ENCODE measurements at places on chromosomes 12 and 14. TPM values are rescaled to one million over a fixed set of nuclear protein-coding genes. Genes with fewer than 3 reads are reported as not detected.

GRCh38 chr12:118145113-118145797 is 9.3 kb downstream of the PEBP1 start:
- DNase-seq, result no peak

DNA sequence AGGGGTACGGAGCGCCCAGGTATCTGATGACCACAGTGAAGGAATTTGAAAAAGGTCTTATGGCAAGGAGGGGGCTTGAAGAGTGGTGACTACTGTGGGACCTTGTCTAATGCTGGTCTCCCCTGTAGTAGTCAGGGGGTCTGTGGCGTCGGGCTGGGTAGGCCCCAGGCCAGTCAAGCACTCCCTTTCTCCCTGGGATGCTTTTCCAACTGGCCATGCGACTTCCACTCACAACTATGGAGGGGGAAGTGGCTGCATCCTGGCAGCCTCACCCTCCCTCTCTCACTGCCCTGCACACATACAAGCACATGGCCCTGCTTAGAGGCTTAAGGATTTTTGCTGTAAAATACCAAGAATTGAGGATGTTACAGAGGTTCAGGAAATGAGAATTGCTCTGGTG is 4.1 kb downstream of the TSPAN11 start:
- DNase-seq, result no peak

- DNase-seq, result no peak
Observed at GRCh38 chr12:124658806-124659402, 91.5 kb upstream of the NCOR2 start.

DNA sequence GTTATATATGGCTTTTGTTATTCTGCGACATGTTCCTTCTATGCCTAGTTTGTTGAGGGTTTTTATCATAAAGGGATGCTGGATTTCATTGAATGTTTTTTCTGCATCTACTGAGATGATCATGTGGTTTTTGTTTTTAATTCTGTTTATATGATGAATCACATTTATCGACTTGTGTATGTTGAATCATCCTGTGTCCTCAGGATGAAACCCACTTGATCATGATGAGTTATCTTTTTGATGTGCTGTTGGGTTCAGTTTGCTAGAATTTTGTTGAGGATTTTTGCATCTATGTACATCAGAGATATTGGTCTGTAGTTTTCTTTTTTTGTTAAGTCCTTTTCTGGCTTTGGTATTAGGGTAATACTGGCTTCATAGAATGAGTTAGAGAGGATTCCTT is 291.2 kb downstream of the AKAP6 start:
- no peak for DNase-seq

DNA sequence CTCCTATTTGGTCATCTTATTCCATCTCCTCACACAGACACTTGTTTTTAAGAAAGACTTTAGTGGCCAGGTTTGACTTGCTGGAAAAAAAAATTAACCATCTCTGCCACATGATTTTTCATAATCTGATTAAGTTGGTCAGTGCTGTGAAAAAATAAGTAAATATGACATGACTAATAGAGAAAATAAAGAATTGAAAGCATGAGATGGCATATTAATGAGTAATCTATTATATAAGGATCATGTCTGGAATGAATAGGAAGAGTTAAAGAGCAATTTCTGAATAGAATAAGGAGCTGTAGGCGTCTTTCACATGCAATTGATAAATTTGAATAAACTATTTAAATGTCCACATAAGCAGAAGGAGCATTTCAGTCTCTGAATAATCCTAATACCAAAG is 12.2 kb upstream of the SLCO1B1 start:
- DNase-seq, result no peak

DNA sequence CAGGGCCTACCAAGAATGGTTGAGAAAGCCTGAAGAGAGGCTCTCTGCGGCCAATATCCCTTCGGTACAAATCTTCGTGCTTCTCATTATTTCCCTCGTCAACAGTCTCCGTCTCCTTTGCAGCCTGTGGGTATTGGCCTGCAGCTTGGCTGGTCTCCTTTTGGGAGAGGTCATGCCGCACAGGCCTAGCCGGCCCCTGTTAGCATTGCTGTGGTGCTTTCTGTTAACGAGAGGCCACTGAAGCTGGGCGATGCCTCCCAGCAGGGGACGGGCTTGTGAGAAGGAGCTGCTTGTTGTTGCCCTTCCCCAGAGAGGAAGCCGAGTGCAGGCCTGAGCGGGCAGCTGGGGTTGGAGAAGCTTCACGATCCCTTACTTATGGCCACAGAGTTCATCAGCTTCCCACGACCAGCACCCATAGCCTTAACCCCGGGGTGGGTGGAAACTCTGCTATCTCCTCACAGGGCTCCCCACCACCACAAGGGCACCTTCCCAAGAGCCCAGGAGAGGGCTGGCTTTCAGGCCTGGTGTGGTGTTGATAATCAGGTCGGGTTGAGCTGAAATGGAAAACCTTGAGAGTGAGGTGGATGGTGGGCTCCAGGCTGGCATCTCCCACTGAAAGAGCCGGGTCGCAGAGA is 228.6 kb downstream of the ZFP36L1 start:
- no peak for DNase-seq

GRCh38 chr14:72512925-72513324 is 381.0 kb downstream of the DPF3 start:
- DNase-seq, result no peak

- no peak for DNase-seq
Observed at GRCh38 chr14:22991852-22992251, 9.5 kb upstream of the AJUBA start.

- no peak for DNase-seq
Observed at GRCh38 chr12:54017027-54017788, 8.4 kb downstream of the HOXC8 start.

SDR9C7 gene
- not detected for total RNA-seq

ACSS3 gene
- total RNA-seq, result not detected

AMHR2 gene
- not detected for total RNA-seq

Measured in CD8-positive, alpha-beta T cell (primary cell).